ENCODE measurements at places on chromosomes 12 and 14.

GRCh38 chr12:26123482-26123980 is 1.3 kb downstream of the BHLHE41 start:
- no peak for DNase-seq

DNA sequence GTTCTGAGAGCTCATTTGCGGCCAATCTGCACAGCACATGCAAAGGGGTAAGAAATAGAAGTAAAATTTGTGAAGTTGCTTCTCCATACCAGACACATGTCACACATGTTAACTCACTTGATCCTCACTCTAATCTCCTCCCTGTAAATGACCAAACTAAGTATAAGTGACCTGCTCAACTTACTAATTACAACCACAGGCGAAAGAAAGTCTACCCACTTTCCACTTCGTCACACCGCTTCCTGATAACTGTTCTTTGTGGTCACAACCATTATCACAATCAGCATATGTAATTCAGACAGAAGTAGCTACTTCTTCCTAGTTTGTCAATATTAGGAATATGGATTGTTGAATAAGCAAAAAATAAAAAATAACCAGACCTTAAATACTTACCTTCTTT is 293.7 kb upstream of the CLEC14A start:
- DNase-seq: no peak

GRCh38 chr12:24709216-24709615 is 239.7 kb downstream of the BCAT1 start:
- DNase-seq: no peak

DNA sequence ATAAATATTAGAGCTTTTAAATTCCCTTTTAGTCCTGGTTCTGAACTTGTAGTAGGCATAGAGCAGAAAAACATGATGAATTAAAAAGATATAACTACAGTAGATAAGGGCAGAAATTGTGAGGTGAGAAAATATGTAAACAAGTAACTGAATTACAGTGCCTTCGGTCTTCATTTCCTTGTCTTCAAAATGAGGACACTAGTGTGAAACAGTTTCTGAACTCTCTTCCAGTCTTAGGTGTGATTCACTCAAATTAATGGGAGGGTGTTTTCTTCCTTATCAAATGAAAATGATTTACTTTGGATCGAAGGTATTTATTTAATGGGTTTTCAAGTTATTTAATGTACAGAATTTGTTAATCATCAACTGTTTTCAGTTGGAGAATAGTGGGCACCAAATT is 1.5 kb downstream of the FGD4 start:
- no peak for DNase-seq

DNA sequence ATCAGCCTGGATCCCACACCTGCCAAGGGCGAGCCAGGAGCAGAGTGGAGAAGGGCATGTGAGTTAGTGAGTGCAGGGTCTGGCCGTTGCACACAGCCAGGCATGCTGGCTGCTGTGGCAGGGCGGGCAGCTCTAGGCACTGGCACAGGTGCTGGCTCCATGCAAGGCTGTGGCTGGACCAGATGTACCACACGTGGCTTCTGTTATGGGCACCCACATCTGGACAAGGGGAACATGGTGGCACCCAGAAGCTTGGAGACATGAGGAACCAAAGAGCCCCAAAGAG is 20.1 kb downstream of the SERPINA3 start:
- no peak for DNase-seq

DNA sequence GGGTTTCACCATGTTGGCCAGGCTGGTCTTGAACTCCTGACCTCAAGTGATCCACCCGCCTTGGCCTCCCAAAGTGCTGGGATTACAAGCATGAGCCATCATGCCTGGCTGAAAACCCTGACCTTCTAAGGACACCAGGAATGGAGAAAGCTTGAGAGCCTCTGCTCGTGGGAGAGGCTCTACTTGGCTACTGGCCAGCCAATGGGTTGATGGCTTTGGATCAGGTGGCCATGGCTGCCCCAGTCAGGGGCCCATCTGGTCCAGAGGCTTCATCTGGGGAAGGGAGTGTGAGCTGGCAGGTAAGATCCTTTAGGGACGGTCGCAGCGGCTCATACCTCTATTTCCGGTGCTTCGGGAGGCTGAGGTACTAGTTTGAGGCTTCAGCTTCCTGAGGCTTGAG is 42.5 kb upstream of the PPP1CC start:
- no peak for DNase-seq

- DNase-seq: no peak
Measured at GRCh38 chr12:91565846-91566245, 383.2 kb upstream of the DCN start.

GRCh38 chr12:116058574-116058973 is 218.9 kb downstream of the MED13L start:
- DNase-seq: no peak

DNA sequence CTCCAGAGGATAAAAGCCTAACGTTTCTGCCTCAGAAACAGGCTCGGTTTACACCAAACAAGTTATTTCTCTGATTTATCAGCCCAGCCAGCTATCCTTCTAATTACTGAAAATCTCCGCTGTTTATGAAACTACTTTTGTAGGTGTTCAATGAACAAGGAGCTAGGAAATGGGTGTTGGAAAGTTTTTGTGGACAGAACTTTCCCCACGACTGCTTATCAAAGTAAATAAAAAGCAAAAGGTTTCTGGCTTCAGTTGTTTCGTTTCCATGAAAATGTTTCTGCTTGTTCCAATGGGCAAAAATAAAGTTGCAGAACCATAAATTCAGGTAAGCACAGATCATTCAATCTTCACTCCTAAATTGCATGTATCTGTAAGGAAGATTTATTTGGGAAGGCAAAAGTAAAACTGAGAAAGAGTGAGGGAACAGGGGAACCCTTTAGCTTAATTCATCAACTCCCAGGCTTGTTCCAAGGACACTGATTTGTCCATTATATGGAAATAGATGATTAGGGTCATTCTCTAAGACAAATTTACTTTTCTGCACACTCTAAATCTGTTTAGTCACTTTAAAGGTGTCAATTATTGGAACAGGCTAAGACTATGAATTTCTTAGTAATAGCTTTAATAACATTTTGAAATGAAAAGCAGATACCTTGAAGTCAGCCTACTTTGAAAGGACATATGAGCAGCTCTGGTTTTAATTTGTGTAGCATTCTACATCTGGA is 175.9 kb upstream of the CDKN3 start:
- no peak for DNase-seq

GRCh38 chr12:41663598-41664265 is 475.6 kb downstream of the PDZRN4 start:
- DNase-seq: no peak

DNA sequence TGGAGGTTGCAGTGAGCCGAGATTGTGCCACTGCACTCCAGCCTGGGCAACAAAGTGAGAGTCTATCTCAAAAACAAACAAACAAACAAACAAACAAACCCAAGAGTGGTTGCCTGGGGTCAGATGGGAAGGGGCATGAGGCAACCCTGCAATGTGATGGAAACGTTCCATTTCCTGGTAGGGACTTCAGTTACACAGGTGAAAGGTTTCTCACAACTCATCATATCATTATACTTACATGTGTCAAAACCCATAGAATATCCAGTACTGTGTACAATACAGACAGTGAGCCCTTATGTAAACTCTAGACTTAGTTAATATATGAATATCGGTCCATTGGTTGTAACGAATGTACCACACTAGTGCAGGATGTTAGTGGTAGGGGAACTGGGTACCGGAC is 7.2 kb upstream of the KLC1 start:
- DNase-seq: no peak

DNA sequence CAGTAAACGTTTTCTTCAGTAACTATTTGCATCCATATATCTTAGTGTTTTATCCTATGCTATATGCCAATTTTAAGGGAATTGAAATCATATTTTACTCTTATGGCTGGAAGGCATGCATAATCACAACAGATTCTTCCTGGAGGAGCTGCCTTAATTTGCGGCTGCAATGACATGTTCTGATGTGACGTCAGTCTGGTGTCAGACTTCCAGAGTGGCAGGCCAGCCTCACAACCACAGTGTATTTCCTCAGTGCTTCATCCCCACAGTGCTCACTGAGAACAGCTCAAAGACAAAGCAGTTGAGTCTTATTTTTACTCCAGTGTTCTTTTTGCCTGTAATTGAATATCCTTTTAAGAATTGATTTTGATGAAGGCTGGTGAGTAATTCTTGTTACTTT is 107.1 kb downstream of the PLEKHA5 start:
- DNase-seq: no peak

DNA sequence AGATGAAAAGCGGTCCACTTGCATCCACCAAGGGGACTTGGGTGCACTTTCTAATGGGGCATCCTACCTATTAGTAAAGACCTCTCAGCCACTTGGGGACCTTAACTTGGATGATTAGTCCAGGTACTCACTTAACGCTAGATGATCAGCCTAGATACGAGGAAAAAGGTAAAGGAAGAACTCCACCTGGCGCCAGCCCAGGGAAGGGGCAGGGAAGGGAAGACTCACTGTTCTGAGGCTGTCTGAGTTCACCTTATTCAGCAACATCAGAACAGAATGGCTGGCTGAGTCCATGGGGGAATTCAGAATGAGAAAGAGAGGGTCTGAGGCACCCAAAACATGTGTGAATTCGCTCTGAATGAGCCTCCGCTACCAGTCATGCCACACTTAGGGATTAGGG is 7.1 kb downstream of the IL22 start:
- DNase-seq: no peak

DNA sequence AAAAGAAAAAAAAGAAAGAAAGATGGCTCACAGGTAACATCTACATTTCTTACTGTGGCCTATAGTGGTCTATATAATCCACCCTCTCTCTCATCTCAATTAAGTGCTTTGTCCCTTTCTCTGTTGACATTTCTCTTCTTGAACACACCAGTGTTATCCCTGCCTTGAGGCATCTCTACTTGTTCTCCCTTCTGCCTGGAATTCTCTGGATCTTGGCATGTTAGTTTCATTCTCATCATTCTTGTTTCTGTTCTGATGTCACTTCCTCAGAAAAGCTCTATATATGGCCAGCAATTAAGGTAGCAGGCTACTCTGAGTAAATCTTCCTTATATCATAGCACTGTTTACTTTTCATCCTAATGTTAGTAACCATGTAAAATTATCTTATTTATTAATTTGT is 155.7 kb upstream of the PDZRN4 start:
- no peak for DNase-seq

DNA sequence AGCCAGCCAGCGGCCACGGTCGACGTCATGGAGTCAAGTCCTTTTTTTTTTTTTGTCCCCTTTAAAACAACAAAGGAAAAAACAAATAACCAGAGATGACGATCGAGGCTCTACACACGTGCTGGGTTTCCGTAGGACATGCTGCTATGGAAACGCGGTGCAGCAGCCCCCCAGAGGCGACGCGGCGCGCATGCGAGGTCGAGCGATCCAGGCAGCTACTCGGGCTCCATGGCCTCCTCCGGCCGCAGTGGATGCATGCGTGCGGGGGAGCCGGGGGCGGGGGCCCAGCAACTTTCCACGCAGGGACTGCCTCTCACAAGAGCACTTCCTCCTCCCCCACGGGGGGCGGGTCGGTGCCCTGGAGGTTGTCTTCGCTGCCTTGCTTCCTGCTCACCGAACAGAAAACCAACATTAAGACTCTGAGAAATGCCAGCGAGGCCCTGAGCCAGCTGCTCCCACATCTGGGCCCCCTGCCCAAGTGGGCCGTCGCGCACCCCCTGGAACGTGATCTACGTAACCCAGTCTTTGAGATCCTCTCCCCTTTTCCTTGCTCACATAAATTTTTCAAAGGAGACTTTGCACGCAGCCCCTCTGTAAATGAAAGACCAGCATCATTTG is 30.7 kb downstream of the P2RX4 start:
- no peak for DNase-seq

DNA sequence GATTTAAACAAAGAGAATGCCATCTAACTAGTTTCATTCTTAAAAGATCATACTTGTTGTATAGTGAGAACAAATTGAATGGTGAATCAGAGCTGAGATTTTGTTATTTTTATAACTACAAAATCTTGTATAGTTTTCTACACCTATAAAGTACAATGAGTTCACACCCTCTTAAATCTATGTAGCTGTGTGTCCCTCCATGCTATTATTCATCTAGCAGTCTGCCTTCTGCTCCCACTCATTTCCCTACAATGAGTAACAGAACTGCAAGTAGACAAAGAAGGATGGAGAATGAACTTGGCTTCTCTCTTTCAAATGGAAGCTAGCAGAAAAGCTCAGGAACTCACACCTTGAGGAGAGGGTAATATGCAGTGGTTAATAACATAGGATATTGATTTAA is 7.1 kb downstream of the IFNG-AS1 start:
- no peak for DNase-seq

- no peak for DNase-seq
Measured at GRCh38 chr14:95577067-95577800, 42.4 kb downstream of the GLRX5 start.

DNA sequence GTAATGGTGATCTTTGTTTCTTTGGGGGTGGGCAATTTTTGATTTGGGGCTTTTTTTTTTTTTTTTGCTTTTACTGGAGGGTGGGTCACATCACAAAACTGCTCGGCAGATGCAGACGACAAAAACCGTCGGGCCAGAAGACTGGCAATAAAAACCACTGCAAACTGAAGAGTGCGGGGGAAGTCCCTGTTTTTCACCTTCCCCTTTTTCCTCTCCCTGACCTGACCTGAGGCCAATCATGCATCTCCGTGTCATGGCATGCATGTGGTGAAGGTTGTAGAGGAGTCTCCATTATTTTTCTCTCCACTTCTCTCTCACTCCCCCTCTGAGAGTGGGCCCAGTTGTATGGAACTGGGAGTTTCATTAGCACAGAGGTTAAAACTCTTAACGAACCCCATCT is 57.5 kb downstream of the AP5M1 start:
- DNase-seq: no peak

- no peak for DNase-seq
Measured at GRCh38 chr12:131101006-131101405, 147.3 kb downstream of the ADGRD1 start.

GRCh38 chr12:122847921-122848421 is 12.7 kb downstream of the HIP1R start:
- peak; percentile 55 for DNase-seq

DNA sequence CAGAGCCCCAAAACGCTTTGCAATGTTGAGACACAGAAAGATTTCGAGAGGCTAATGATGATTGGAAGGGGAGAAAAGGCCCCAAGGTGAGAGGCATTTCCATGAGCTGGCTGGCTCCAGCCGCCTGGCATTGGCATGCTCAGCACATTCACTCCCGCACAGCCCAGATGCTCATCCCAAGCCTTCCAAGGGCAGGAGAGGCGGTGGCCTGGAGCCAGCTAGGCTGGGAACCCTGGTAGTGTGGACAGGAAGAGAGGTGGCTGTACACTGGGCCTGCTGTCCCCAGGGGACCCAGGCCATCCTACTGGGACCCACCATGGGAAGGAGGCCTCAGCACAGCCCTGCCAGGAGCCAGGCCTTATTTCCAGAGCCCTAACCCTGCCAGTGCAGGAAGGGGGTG is 72.2 kb downstream of the SPTB start:
- DNase-seq: no peak

- DNase-seq: no peak
Measured at GRCh38 chr12:99370421-99371138, 277.0 kb upstream of the GARIN6 start.

Data from hypothalamus (tissue), 51 donors.